RCC 7860 (cell line): ENCODE measurements at places on chromosomes 4 and X.

DNA sequence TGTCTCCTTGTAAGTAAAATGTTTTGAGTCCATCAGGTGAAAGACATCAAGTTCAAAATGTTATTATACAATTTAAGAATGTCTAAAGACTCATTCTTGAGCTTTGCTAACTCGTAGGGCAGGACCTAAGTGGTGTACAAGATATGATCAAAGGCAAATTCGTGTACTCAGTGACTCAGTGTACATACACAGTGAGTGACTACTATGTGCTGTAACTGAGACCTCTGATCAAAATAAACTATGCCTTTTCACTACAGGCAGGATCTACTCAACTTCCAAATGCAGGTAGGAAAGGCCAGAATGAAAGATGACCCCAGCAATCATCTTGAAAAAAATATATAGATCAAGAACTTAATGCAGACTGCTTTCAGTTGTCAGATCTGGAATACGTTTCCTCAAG is 49.9 kb downstream of the ADGRG2 start:
- no peak for DNase-seq

GRCh38 chrX:149950681-149951080 is 12.4 kb upstream of the EOLA2 start:
- DNase-seq = peak; percentile 27

DNA sequence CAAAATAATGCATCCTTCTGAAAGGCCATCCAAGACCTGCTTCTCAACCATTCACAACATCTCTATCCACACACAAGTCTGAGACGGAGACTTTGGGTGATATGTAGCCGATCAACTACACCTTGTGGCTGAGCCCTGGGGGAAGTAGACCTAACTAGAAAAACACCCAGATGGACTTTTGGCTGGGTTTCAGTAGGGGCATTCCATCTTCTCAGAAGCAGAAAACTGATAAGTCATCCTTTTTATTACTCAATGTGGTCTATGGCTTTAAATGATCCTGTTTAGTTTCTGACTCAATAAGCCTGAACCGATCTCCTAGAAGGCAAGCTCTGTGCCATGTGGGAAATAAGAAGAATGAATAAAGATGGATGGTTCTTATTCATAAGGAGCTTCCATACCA is 82.5 kb upstream of the AFF2 start:
- peak; percentile 15 for DNase-seq

DNA sequence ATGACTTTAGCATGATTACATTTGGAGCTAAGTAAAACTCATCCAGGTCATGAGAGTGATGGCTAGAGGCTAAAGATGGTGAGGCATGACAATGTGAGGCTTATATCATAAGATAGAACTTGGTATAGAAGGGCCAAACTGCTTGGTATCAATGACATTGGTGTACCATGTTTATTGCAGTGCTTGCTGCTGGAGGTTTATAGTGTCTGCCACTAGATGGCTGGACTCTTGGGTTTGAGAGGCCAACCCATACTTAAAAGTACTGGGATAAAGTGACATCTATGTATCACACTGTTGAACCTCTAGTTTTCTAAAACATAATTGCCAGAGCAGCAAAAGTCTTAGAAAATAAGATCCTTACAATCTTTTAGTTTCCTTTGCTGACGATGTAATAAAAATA is 83.0 kb upstream of the TACR3 start:
- no peak for DNase-seq

DNA sequence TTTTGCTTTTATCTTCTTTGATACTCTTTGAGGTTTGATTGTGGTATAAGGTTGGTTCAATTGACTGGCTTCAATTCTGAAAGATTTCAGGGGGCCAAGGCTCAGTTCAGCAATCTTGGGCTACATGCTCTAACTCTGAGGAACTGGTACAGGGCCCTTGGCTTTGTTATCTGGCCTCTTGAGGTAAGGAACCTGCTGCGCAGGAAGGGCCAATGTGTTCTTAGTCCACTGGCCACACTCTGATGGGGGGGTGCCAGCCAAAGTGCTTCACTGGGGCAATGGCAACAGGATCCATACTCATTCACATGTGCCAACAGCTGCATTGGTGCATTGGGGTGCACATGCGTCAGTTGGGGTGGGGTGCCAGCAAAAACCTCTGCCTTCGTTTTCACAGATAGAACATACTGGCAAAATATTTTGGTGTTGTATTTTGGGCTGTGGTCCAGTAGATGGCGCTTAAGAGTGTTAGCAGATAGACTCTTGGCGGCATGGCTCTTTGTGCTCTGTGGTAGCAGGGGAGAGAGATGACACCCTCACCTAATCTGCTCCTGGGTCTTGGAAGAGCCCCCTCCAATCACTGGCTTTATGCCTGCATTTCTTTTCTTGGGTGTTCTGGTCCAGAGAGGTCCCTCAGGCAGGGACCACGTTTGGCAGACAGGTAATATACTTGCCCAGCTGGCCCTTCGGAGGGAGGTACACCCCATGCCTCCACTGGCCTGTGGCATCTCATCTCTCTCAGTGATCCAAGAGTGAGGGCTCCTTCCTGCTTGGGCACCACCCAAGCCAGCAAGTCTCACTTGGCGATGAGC is 42.9 kb downstream of the NDST3 start:
- DNase-seq = no peak

GRCh38 chr4:42133006-42133405 is 19.4 kb downstream of the BEND4 start:
- DNase-seq = no peak

- DNase-seq = no peak
Observed at GRCh38 chr4:67052814-67053675, 492.3 kb downstream of the CENPC start.

GRCh38 chr4:181272422-181272821 is 970.8 kb upstream of the TENM3 start:
- no peak for DNase-seq

DNA sequence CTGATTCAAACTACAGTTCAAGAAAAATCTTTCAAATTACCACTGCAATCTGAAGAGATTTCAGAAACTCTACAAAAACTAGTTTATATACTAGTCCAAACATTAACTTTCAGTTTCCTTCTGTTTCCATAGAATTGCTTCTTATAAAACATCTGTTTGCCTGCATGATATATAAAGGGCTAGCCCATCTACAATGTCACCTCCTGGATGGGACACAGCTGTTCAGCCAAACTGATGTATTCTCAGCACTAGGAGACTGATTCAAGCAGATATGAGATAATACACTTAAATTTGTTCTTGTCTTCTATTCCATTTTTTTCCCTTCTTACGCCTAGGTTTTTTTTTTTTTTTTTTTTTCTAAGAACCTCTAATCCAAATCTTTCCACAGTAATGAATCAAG is 1569.7 kb upstream of the IGFBP7 start:
- no peak for DNase-seq

DNA sequence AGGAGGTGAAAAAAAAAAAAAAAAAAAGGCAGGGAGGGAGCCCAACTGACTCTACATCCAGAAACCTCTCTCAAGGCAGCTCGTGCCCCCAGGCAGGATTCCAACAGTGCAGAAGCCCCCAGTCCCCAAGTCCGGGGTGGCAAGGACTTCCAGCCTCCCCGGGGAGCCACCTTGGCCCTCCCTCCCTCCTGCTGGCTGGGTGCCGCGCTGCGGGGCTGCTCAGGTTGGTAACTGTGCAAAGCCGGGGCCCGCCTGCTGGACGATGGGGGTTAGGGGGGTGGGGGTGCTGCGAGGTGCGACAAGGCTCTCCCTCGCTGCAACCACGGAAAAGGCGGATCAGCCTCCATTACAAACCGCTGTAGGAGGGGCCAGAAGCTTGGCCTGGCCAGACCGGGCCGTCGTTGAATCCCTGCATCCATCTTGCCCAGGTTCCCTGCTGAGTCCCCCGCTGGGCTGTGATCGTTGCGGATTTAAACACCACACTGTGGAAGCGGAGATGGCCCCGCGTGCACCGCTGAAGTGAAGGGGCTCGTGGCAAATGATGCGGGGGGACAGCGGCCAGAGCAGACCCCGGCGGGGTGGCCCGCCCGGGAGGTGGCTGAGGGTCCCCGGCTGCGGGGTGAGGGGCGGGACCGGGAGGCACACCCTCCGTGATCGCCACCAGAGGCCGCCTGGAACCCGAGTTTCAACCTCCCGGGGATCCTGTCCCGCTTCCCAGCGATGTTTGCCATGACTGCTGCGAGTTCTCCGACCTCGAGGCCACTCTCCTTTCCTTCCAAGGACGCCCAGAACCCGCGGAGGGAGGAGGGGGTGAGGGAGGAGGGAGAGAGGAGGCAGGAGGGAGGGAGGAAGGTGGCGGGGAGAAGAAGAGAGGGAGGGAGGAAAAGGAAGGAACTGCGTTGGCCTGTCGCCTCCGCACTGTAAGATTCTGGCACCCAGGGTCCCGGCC is 58.0 kb upstream of the DDX3X start:
- peak; percentile 15 for DNase-seq

DNA sequence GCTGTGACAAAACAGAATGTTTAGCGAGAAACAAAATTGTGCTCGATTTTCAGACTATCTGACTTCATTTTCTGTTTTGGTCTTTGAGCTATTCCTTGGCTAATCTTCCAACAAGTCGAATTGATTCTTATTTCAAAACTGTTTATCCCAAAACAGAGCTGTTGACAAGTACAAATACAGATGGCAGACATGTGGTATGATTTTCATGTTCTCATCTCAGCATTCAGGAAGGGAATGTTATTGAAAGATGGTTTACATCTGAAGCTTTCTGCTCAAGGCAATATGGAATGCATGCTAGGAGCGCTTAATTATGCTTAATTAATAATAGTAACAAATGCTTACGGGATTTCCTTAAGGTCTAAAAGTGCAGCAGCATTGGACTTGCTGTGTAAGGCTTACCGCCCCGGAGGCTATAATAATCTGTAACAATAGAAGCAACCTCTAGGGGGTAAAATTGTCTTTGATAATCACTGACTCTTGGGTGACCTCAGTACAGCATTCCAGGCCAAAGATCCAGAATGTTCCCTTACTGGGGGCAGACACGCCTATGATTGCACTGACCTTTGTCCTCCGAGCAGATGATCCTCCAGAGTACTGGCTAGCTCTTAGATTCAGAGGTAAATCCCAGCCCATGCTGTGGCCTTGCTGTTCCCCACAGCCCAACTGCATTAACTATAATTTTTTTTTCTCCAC is 16.4 kb downstream of the LSM6 start:
- DNase-seq = no peak

GRCh38 chrX:119688911-119689321 is 4.1 kb downstream of the SEPTIN6 start:
- no peak for DNase-seq

GRCh38 chrX:40109288-40110008 is 11.7 kb upstream of the BCOR start:
- peak; percentile 46 for DNase-seq

DNA sequence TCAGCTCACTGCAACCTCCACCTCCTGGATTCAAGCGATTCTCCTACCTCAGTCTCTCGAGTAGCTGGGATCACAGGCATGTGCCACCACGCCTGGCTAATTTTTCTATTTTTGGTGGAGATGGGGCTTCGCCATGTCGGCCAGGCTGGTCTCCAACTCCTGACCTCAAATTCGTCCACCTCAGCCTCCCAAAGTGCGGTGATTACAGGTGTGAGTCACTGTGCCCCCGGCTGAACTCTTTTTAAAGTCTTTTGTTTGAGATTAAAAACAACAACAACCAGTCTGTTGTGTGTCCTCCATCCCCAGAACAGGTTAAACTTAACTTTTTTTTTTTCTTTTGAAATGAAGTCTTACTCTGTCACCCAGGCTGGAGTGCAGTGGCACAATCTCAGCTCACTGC is 36.3 kb upstream of the RBPJ start:
- no peak for DNase-seq

DNA sequence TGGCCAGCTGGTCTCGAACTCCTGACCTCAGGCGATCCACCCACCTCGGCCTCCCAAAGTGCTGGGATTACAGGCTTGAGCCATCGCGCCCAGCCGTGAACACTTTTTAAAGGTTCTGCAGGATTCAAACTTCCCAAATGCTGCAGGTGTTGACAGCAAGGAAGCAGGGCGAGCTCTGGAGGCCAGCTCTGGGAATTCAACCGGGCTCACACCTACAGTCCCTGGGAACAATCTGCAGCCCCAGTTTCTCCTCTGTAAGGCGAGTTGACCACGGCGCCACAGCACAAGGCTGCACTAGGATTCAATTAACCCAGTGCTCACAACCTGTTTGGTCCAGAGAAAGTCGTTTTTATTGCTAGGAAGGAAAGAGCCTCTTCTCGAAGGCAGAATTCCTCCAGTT is 1.6 kb downstream of the MTNR1A start:
- no peak for DNase-seq

DNA sequence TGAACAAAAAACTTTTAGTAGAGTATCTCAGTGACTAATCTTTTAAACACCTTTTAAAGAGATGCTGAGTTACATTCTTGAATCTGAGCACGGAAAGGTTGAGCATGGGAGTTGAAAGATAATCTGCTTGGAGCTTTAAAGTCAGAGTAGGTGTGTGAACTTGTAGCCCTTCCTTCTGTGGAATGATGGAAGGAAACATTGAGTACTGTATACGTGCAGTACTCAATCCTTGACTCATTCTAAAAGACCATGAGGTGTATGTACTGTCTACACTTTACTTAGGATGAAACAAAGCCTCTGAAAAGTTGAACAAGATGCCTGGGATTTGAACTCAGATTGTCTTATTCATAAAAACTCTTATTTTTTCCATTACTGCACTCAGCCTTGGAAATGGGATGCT is 3.4 kb downstream of the ENOPH1 start:
- no peak for DNase-seq

DNA sequence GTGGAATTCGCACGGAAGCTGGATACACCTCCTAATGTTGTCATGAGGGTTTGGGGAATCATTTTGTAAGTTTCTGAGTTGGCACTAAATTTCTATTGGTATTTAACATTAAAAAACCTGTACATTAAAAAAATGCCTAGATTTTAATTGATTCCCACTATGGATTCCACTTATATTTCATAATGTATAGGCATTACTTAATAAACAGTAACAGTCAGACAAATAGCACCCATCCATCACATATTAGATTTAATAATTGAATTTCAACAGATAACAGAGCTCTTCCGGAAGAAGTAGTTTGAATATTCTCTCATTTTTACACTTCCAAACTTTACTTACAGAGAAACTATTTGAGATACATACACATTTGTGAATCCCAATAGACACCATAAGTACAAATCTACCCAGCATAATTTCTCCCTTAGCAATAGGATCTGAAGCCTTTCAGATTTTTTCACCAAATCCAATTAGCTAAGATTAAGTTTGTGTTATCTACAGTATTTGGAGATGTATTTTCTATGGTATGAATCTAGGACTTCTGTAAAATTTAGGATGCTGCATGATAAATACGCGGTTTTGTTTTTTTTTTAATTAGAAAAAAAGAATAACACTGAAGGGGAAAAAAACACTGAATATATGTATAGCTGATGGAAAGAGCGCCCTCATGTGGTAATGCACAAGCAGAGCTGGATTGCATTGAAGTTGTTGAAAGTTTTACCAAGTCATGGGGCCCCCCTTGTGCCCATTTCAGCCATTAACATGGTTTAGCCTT is 12.2 kb upstream of the ODAM start:
- DNase-seq = peak; percentile 14

DNA sequence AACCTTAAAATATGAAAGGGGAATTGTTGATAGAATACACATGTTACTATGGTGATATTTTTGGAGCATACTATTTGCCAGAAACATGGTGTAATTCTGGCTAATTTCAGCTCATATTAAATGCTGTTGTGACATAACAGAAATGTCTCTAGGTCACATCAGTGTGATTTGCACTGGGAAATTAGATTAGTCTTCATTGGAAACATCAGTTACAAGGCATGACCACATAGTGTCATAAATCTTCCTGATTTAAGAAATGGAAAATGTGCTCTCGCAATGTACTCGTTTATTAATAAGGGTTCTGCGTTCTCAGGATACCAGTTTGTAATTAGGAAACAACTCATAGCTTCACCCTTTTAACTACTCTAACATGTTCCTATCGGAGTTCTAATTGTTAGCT is 72.9 kb upstream of the GYPA start:
- DNase-seq = no peak
